ENCODE measurements at places on chromosomes 7 and 10.

DNA sequence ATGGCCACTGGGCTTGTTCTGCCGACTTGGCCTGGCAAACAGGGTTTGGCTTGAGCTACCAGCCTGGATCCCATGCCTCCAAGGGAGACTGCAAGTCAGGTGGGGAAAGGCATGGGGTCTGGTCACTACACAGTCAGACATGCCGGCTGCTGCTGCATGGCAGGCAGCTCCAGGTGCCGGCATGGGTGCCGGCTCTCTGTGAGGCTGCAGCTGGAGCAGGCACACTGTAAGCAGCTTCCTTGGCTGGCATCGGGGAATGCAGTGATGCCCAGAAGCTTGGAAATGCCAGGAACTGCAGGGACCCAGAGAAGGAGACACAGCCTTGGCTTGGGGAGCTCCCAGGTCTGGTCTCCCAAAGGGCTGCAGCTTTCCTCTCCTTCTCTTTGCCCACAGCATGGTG lies 305.5 kb upstream of the NRG3 start:
- no peaks in the 10 kb centered on the region for H3K36me3 ChIP-seq
- no peaks in the 10 kb centered on the region for H3K4me1 ChIP-seq
- H3K4me3 ChIP-seq: no peak overlapping the region
- no peak for DNase-seq

DNA sequence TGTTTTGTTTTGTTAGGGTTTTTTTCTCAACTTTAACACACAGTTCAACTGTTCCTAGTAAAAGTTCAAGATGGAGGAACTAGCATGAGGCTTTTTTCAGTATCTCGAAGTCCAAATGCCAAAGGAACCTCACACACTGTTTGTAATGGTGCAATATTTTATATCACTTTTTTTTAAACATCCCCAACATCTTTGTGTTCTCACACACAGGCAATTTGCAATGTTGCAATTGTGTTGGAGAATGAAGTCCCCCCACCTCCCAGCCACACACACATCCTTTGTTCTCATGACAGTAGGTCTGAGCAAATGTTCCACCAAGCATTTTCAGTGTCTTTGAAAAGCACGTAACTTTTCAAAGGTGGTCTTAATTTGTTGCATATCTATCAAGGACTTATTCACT lies 120.9 kb downstream of the TWIST1 start:
- no peaks in the 10 kb centered on the region for H3K36me3 ChIP-seq
- H3K27me3 ChIP-seq: no peaks in the 10 kb centered on the region
- no peak for DNase-seq
- no peaks in the 10 kb centered on the region for H3K4me1 ChIP-seq
- no peak overlapping the region for H3K27ac ChIP-seq

DNA sequence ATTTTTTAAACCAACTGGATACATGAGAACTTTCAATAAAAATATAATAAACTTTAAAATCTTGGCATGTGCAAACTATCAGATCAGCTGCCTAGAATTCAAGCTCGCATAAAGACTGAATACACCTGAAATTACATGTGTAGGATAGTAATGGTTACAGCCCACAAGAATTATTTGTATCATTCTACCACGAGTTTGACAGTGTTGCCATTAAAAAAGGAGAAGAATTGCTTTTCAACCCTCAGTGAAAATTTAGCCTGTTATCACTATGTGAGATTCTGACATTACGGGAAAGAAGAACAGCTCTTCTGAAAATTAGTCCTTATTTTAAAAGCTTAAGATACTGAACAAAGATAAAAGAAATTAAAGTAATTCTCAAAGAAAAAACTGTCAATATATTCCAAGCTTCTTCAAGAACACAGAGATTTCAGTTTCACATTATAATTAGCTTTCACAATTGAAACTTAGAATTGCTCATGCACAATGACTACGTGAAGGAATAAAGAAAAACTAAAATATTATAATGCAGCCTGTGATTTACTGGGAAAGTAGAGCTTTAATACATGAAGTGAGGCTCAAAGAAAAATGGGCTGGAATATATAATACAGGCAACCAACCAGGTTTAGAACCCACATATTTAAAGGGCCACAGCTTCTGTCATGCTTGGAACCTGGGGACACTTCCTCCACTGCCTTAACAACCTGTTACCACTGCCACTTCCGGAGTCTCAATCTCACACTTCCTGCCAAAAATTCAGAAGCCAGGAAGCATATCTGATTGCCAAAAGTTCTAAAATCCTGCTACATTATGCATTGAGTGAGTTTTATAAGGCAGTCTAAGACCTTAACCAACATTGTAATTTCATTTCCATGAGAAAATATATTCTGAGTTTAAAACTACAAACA lies 23.2 kb downstream of the TPK1 start:
- H3K4me3 ChIP-seq: no peak overlapping the region
- no peaks in the 10 kb centered on the region for H3K27me3 ChIP-seq
- DNase-seq: no peak
- no peaks in the 10 kb centered on the region for H3K36me3 ChIP-seq
- H3K4me1 ChIP-seq: peaks cover 1% of the 10 kb centered on the region
- H3K27ac ChIP-seq: no peak overlapping the region

DNA sequence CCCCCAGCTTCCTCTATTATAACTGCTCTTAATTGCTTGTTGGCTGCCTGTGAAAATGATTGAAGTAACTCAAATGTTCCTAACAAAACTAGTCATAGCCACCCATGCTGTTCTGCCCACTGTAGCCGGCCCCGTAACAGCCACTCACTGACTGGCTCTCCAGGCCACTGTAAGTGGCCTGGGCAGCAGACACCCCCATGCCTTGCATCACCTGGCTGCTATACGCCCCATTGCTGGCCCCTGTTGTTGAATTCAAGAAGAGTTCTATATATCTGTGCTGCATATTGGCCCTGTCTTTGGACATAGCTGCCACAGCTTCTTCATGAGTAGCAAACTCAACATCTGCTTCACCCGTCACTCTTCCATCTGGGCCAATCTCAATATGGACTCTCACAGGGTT lies 15.1 kb downstream of the FXYD4 start:
- no peak for DNase-seq
- H3K27me3 ChIP-seq: no peaks in the 10 kb centered on the region
- H3K36me3 ChIP-seq: no peaks in the 10 kb centered on the region
- no peak overlapping the region for H3K4me3 ChIP-seq
- H3K4me1 ChIP-seq: peaks cover 2% of the 10 kb centered on the region
- H3K27ac ChIP-seq: no peak overlapping the region

All from ovary (tissue), 10 donors.